NCI-H82 (cell line): ENCODE measurements at places on chromosomes 3 and 15.
A peak's percentile ranks its signal among the peaks of the same experiment; 100 is the strongest.

DNA sequence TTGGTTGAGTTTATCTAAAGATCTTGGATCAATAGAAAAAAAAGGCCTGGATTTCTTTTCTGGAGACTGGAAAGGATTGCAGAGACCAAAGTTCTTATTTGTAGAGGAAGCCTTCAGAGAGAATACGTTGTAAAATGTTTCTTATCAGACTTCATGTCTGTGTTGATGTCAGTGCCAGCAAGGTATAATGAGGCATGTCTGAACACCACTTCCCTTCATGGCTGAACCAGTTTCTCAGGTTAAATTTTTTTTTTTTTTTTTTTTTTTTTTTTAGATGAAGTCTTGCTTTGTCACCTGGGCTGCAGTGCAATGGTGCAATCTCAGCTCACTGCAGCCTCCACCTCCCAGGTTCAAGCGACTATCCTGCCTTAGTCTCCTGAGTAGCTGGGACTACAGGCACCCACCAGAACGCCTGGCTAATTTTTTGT lies 17.8 kb upstream of the ZNF774 start:
- DNase-seq: no peak

- peak; percentile 66 for DNase-seq
Measured at GRCh38 chr15:64222573-64223366, 59.9 kb upstream of the PPIB start.

DNA sequence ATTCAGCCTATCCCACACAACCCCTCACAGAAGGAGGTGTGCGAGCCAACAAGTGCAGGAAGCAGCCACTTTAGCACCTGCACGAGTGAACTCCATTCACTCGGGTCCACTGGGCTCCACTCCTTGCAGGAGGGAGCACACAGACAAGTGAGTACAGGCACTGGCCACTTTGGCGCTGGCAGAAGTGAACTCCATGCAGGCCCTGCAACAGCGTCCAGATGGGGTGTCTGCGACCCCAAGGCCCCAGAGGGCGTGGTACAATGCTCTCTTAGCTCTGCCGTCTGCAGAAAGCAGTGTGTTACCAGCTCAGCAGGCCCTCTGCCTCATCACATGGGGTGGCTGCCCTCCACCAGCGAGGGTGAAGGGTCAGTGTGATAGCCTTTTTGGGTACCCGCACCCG lies 388.0 kb upstream of the CNTN4 start:
- no peak for DNase-seq

DNA sequence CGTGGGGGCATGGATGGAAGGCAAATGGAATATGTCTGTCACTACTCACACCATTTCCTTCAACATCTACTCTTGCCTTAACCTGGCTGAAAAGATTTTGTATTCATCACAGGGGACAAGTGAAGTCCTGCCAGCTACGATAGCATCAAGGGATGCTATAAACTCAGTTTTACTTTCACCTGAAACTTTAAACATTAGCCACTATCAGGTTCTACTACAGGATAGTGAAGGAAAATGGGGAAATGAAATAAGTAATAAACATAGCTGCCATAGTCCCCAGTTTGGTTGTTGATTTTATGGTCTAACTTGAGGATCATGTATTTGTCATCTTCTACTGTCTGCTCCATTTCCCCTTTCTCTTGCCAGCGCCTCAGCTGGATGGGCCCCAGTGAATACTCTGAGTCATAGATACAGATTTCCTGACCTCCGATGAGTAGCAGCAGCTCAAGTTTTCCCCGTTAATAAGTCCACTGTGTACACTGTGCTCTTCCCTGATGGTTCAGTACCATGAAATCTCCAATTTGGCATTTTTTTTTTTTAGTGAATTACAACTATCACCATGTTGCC lies 338.2 kb upstream of the SLCO3A1 start:
- no peak for DNase-seq

GRCh38 chr3:52361898-52362297 lies 45.8 kb downstream of the DNAH1 start:
- DNase-seq: no peak
